Skeletal muscle tissue (tissue), 5 donors: ENCODE measurements at places on chromosomes 5 and 9. TPM values are rescaled to one million over a fixed set of nuclear protein-coding genes. Genes with fewer than 3 reads are reported as not detected.

PCSK5 gene
- 16.7 TPM for total RNA-seq

ZNF483 gene
- 8.9 TPM for total RNA-seq

TLX3 gene
- total RNA-seq: not detected

SLC36A3 gene
- total RNA-seq: not detected

PPP3R2 gene
- total RNA-seq: not detected

KIAA1958 gene
- total RNA-seq: 3.7 TPM

C9orf153 gene
- 1.6 TPM for total RNA-seq

SPAAR gene
- 1.0 TPM for total RNA-seq

IFNB1 gene
- total RNA-seq: not detected

HMCN2 gene
- 12.5 TPM for total RNA-seq

UTP15 gene
- 17.2 TPM for total RNA-seq

TMEM174 gene
- total RNA-seq: not detected

PDLIM4 gene
- total RNA-seq: 19.8 TPM

LTC4S gene
- total RNA-seq: 3.7 TPM

GBGT1 gene
- 2.6 TPM for total RNA-seq

ACTBL2 gene
- not detected for total RNA-seq
